ENCODE measurements at places on chromosomes 3 and 15. TPM values are rescaled to one million over a fixed set of nuclear protein-coding genes. Genes with fewer than 3 reads are reported as not detected.

Gene ITPR1
- 10.7 TPM for total RNA-seq

Gene TTC21A
- 7.2 TPM for total RNA-seq

Gene SRP14
- 131 TPM for total RNA-seq

Gene MRPS11
- 52.6 TPM for total RNA-seq

Gene TRMT10C
- total RNA-seq: 15.7 TPM

Gene GRK7
- not detected for total RNA-seq

Gene NPRL2
- 20.2 TPM for total RNA-seq

Gene PLA2G4E
- 0.06 TPM for total RNA-seq

Gene GPR62
- total RNA-seq: not detected

Gene GOLGA6A
- total RNA-seq: not detected

Gene ADAM10
- total RNA-seq: 178 TPM

Gene FOXB1
- not detected for total RNA-seq

Gene ARHGEF3
- 15.5 TPM for total RNA-seq

Gene CPEB1
- 11.8 TPM for total RNA-seq

Gene CA12
- total RNA-seq: 645 TPM

Gene CCR3
- total RNA-seq: not detected

Gene RBM15B
- total RNA-seq: 28.5 TPM

Gene NTRK3
- total RNA-seq: 2.1 TPM

Gene SYNPR
- total RNA-seq: not detected

Gene RYR3
- total RNA-seq: 1.1 TPM

Gene TNFAIP8L3
- total RNA-seq: 11.2 TPM
